ENCODE measurements at places on chromosomes 3 and 15.

DNA sequence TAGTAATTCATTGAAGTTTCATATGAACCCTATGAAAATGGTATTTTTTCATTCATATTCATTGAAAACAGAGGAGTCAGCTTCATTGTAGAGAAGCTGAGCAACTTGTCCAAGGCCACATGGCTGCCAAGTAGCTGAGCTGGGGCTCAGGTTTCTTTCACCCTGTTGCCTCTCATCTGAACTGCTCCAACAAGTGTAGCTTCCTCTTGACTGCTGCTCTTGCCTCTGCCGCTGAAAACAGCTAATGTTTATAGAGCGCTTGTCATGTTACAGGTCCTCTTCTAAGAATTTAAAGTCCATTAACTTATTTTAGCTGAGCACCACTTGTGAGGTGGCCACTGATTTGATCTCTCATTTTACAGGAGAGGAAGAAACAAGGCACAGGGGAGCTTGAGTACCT is 81.1 kb downstream of the PDCD6IP start:
- no peak for DNase-seq

GRCh38 chr15:85993116-85993515 is 86.6 kb upstream of the AGBL1 start:
- DNase-seq = no peak

DNA sequence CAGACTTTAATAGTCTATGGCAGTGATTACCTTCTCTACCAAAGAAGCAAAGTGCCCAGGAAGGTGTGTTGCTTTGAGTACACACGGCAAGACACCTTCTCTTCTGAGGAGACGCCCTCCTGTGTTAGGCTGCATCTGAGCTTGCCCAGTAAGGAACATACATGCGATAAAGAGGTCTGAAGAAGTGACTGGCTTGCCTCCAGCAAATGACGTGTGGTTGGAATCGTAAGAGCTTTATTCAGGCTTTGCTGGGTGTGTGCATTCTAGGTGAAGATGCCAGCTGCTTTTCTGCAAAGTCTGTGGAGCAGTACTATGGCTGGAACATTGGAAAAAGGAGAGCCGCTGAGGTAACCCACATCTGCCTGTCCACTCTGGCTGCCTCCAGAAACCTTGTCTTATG is 22.4 kb downstream of the MAP6D1 start:
- no peak for DNase-seq

DNA sequence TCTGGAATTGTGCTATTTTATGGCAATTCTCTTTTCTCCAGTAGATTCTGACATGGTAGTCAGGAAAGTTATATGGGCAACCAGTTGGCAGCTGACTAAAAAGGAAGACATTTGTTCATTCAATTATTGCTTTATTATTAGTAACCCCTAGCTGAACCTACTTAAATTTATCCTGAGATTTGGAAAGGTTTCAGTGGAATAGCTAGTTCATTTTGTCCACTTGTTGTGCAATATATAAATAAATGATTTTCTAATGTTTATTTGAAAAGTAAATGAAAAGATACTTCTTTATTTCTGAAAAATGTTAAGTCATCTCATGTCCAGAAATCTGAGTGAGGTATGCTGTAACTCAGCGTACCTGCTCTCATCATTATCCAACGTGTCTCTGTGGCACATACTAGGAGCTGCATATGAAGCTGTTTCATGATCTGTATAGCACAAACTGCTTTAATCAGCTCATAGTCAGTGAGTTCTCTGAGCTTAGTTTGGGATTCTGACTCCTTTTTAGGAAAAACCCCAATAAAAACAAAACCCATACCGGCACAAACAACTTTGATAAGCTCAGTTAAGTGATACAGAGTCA is 35.9 kb downstream of the RARB start:
- no peak for DNase-seq

- no peak for DNase-seq
Observed at GRCh38 chr3:23550402-23550801, 255.4 kb upstream of the UBE2E1 start.
